Stimulated activated CD4-positive, alpha-beta T cell treated with anti-CD3 and anti-CD28 coated beads, Interleukin-1b, Interleukin-23, amount 100 ng/mL, for 1 hour (primary cell): ENCODE measurements at places on chromosomes 7 and 10.

- DNase-seq, result no peak
Observed at GRCh38 chr7:35878351-35878750, 77.5 kb downstream of the SEPTIN7 start.

DNA sequence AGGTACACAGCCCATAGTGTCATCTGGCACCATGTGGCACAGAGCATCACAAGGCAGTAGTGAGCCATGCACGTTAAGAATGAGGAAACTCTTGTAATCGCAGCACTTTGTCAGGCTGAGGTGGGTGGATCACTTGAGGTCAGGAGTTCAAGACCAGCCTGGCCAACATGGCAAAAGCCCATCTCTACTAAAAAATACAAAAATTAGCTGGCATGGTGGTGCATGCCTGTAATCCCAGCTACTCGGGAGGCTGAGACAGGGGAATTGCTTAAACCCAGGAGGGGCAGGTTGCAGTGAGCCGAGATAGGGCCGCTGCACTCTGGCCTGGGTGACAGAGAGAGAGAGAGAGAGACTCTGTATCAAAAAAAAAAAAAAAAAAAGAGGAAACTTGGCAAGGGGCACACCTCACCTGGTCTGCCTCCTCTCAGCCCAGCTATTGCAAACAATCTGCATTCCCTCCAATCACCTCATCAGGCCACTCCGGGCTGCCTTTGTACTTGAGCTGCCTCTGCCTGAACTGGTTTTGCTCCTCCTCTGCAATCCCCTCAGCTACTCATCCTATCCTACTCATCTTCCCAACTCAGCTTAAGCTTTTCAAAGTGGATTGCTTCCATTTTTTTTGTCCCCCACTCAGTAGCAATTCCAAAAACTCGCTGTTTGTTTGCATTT, 46.0 kb upstream of the OPTN start:
- no peak for DNase-seq

DNA sequence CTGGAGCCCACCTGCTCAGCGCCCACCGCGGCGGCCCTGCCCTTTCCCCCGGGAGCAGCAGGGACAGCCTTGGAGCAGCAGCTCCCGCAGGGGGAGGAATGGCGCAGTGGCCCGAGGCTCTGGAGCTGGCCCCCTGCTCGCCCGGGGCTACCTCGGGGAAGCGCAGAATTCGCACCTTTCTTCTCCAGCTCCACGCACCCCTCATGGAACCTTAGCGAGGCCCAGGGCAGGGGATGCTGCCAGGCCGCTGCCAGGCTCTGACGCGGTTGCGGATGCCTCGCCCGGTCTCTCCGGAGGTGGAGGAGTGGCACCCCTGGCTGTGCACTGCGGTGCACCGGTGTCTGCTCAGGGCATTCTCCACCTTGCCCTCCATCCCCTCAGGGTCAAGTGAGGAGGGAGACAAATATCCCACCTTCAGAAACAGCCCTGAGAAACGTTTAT, 84.9 kb upstream of the MKI67 start:
- DNase-seq, result no peak

DNA sequence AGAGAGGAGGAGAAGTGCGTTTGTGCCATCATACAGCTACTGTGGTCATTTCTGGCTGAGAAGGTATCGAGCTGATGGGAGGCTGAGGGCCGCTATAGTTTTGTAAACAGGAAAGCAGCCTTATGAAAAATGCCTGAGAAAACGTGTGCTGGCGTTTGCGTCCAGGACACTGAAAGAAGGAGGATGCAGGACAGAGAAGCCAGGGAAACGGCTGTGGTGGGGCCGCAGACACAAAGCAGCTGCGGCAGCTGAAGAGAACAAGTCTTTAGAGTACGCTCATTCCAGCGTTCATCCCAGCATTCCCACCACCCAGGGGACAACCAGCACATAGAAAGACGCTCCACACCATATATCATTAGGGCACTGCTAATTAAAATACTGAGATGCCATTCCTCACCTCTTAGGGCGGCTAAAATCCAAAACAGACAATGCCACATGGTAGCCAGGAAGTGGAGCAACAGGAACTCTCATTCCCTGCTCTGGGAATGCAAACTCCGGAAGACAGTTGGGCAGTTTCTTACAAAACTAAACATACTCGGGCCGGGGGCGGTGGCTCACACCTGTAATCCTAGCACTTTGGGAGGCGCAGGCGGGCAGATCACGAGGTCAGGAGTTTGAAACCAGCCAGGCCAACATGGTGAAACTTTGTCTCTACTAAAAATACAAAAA, 18.4 kb downstream of the GNA12 start:
- no peak for DNase-seq

DNA sequence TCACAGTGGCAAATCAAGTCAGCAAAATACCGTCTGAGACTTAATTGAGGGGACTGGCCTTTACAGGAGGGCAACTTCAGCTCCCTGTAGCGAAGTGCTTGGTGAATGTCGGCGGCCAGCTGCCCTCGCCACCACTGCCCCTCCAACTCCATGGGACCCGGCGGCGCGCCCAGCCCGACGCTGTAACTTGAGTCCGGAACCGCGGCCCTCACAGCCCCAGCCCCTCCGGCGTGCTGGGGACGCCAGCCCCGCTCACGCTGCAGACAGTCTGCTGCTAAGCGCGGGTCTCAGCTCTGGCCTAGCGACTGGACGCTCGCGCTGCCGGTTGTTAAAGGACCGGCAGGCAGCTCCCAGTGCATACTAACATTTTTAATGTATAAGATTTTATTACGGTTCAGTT, 113.4 kb upstream of the NUPR2 start:
- DNase-seq, result no peak

DNA sequence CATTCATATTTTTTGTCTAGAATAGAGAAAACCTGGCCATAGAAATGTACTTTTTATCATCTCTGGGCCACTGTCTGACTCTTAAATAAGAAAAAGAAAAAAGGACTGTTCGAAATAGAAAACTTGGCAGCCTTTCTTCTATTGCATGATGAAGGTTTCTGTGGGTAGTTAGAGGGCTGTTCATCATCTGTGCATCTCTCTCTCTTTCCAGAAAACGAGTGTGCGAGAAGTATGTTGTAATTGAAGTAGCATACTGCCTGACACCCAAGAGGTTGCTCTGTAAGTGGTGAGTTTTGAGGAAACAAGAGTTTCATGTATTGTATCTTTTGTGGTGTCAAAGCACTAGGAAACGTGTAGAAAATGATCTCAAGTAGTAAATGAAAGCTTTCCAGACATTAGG, 343.2 kb upstream of the TMEM229A start:
- no peak for DNase-seq

DNA sequence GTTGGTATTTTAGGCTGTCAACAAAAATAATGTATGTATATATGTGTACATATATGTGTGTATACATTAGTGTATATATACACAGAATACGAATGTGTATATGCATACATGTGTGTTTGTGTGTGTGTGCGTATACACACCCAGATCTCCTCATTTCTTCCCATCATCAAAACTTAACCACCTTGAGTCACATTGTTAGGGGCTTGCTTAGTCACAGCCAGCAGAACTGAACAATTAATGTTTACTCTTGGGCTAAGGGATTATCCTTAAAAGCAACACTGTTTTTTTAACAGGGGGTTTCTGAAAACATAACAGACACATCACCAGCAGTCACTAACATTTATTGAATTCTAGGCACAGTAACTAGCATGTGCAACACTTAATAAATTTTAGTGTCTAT, 83.0 kb upstream of the ASAH2 start:
- no peak for DNase-seq

DNA sequence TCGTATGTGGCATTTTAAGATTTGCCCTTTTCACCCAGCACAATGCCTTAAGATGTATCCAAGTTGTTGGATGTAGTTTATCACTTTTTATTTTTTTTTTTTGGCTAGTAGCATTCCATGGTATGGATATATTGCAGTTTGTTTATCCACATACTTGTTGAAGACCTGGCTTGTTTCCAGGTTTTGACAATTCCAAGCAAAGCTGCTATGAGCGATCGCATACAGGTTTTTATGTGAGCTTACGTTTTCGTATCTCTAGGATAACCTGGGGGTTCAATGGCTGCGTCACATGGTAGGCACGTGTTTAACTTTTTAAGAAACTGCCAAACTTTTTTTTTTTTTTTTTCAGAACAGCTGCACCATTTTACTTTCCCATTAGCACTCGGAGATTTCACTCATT, 32.2 kb downstream of the BAIAP2L1 start:
- DNase-seq, result no peak

GRCh38 chr7:12360948-12361347, 42.7 kb downstream of the VWDE start:
- DNase-seq, result no peak

DNA sequence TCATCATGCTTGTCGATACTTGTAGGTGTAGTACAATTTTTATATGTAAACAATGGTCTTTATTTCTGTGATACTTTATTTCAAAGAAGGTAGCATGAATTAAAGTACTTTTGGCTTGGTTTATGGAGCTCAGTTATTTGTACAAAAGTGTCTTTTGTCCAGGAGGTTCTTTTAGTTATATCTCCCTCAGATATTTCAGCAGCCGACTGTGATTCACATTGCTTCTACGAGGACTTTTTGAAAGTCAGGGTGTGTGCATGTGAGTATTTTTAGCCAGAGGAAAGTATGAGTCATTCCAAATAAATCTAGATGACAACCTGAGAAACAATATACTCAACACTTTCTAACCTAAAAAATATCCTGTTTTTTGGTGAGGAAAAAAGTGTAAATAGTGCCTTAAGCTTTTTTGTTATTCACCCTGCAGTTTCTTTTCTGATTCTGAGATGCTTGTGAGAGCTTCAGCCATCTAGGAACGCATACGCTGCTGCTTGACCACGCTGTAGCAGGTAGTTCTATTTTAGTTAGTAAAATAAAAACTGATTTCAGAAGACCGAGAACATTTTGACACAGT, 595 bp upstream of the SUN1 start:
- no peak for DNase-seq

DNA sequence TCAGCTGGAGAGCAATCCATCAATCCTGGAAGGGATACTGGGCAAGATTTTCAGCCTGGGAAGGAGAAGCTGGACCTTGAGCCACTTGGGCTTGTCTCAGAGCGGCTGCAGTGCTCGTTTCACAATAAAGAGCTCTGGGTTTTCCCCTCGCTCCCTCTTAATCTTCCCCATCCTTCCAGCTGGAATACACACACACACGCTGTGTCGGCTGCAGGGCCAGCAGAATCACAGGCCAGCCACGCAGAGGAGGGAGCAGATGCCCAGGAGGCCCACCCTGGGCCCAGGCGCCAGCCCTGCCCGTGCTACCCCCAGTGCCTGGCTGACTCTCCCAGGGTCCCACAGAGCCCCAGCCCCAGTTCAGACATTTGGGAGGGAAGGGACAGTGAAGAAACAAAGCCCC, 255.1 kb downstream of the TNS3 start:
- DNase-seq, result no peak

GRCh38 chr10:87660484-87661133, 931 bp downstream of the PAPSS2 start:
- DNase-seq, result no peak

DNA sequence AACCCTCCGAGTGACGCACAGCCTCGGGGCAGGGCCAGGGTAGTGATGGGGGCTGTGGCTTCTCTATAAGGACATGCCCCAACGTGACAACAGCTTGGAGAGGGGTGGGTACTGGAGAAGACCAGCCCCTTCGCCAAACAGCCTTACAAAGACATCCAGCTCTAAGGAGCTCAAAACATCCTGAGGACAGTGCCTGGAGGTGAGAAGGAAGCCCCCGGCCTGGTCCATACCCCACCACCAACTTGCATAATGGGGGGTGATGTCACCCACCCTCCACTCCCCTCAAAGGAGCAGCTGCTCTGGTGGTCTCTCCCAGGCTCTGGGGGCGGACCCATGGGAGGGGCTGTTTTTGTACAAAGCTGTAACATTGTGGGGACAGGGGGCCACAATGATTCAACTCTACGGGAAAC, 15.1 kb downstream of the PRSS2 start:
- no peak for DNase-seq

DNA sequence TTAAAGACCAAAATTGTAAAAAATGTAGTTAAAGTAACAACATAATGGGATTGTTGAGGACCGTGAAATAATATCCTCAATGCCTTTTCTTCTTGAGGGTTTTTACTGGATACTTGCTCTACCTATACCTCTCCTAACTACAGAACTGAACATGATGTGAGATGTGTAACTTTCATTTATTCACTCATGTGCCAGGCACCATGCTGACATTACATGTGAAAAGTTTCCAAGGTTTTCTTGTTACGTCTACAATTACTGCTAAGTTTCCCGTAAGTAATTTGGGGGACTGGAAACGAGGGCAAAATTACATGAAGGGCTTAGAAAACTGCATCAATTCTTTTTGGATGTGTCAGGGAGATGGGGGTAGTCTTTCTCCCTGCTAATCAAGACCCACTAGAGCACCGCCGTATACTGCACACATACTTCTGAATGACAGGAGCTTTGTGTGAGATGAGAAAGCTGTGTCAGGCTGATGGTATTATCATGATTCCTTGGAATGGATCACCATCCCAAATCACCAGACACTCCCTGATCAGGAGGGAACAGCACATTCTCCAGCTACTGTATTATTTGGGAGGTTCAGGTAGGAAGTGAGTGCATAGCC, 41.8 kb downstream of the PTPRZ1 start:
- no peak for DNase-seq

DNA sequence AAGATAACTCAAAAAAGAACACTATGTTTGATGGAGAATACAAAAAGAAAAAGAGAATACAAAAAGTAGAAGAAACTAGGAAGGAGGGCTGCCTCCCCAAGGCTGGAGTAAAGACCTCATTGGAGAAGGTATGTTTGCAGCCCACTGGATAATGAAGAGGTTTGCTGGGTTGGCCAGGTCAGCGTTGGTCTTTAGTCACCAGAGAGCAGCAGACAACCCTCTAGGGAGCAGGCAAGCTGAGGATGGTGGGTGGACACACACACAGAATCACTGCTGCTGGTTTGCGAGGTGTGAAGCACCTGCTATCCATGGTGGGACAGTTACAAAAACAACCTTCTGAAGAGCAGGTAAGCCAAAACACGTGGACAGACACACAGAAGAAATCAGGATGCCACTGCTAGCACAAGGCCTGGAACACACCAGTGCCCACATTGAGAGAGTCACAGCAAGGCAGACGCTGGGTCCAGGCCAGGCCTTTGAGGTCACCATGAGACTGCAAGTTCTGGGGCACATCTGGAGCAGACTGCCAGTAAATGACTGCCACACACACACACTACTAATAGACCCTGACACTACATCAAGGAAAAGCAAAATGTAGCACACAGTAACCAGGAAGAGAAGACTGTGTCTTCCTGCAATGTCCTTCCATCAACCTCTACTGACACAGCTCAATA, 43.0 kb downstream of the MTERF1 start:
- no peak for DNase-seq

DNA sequence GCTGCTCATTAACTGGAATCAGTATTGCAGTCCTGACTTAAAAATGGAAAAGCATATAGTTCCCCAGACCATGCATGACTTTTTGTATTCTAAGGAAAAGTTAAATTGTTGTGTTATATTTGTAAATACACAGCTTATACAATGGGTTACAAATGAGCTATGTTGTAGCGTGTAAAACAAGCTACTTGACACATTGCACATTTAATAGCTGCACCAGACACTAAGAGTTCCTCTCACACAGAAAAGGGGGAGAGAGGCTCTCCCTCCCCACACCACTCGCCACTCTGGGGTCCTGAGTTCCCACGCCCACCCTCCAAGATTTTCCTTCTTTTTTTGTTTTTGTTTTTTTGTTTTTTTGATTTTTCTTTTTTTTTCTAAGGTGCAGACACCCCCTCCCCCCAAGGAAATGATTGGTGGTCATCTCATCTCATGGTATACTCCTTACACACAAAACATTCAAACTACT, 6.3 kb downstream of the KLF6 start:
- no peak for DNase-seq

GRCh38 chr7:43431020-43431595, 151.8 kb upstream of the STK17A start:
- DNase-seq, result no peak

- no peak for DNase-seq
Observed at GRCh38 chr10:70981171-70981836, 92.9 kb upstream of the PCBD1 start.
